Naive thymus-derived CD4-positive, alpha-beta T cell (primary cell): ENCODE measurements at places on chromosomes 13 and 19. TPM values are rescaled to one million over a fixed set of nuclear protein-coding genes. Genes with fewer than 3 reads are reported as not detected.

Gene RNF113B
- total RNA-seq: not detected

GRCh38 chr13:39956036-39956435 lies 300.6 kb downstream of the COG6 start:
- no peak for DNase-seq
- H3K4me1 ChIP-seq: peaks cover 18% of the 10 kb centered on the region
- H3K4me3 ChIP-seq: no peak overlapping the region
- H3K27ac ChIP-seq: no peak overlapping the region
- H3K27me3 ChIP-seq: no peaks in the 10 kb centered on the region
- no peaks in the 10 kb centered on the region for H3K36me3 ChIP-seq

GRCh38 chr19:44660081-44660480 lies 11.2 kb upstream of the CEACAM19 start:
- no peak overlapping the region for H3K4me3 ChIP-seq
- no peak for DNase-seq
- H3K27me3 ChIP-seq: no peaks in the 10 kb centered on the region
- H3K36me3 ChIP-seq: no peaks in the 10 kb centered on the region

- H3K27me3 ChIP-seq: no peaks in the 10 kb centered on the region
- no peaks in the 10 kb centered on the region for H3K4me1 ChIP-seq
- no peak overlapping the region for H3K27ac ChIP-seq
- DNase-seq: no peak
Observed at GRCh38 chr13:100297413-100297812, 208.5 kb downstream of the PCCA start.

Gene IRF3
- 174 and 178 TPM in 2 replicates for total RNA-seq

DNA sequence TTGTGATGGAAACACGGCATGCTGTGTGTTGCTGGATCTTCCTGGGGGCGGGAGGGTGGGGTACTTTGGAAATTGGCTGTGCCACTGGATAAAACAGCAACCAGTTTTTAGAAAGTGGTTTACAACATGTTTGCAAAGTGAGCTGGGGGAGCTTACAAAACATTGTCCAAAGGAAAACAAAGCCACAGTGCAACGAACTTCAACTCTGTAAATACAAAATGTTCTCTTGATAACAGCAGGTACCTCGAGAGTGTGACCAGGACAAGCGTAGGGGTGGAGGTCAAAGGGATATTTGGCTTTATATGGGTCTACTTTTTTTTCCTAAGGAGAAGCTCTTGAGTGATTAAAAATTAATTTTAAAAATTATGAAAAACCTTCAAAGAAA lies 2.5 kb downstream of the IGSF23 start:
- no peak overlapping the region for H3K27ac ChIP-seq
- no peak overlapping the region for H3K4me3 ChIP-seq
- DNase-seq: no peak
- no peaks in the 10 kb centered on the region for H3K27me3 ChIP-seq
- no peaks in the 10 kb centered on the region for H3K4me1 ChIP-seq

Gene CATSPERD
- not detected for total RNA-seq

- H3K36me3 ChIP-seq: peaks cover 54% of the 10 kb centered on the region
- H3K4me1 ChIP-seq: no peaks in the 10 kb centered on the region
- H3K27ac ChIP-seq: no peak overlapping the region
- H3K27me3 ChIP-seq: no peaks in the 10 kb centered on the region
- H3K4me3 ChIP-seq: no peak overlapping the region
Observed at GRCh38 chr19:1373534-1374249, 10.0 kb upstream of the NDUFS7 start.

GRCh38 chr13:113916330-113916815 lies 52.5 kb upstream of the GAS6 start:
- H3K27me3 ChIP-seq: no peaks in the 10 kb centered on the region
- H3K27ac ChIP-seq: no peak overlapping the region
- H3K4me1 ChIP-seq: no peaks in the 10 kb centered on the region
- DNase-seq: no peak
- no peak overlapping the region for H3K4me3 ChIP-seq

DNA sequence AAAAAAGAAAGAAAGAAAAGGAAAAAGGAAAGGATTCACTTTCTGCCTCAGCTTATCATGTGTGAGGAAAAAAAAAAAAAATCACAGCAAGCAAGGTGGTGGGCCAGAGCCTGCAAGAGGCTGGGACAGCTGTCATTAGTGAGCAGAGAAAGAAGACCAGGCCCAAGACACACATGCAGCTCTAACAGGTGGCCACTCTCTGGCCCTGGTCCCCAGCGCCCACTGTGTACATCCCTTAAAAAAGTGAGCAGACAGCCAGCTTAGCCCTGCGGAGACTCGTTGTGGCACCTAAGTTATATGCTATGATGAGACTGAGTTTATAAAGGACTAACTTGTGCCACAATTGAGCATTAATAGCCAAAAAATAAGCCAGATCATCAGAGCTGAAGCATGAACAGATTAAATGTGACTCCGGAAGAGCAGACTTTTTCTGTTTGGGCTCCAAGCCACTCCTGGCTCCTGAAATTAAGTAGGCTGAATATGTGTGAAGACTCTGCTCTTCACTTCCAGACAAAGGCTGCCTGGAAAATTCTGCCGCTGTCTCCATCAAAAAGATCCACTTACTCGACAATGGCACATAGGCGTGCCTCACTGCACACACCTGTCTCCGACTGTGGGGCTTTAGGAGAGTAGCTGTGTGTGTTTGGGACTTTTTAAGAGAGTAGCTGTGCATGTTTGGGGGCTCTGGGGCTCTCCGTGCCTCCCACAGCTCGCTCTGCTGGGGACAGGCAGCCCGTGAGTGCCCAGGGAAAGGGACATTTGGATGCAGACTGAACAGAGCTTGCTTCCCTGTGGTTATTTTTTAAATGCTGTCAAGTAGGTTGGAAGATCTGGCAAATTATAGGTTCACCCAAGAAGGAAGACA lies 55.0 kb downstream of the LATS2 start:
- no peaks in the 10 kb centered on the region for H3K4me1 ChIP-seq
- no peaks in the 10 kb centered on the region for H3K36me3 ChIP-seq
- DNase-seq: no peak
- no peak overlapping the region for H3K27ac ChIP-seq

Gene IRGC
- not detected for total RNA-seq

DNA sequence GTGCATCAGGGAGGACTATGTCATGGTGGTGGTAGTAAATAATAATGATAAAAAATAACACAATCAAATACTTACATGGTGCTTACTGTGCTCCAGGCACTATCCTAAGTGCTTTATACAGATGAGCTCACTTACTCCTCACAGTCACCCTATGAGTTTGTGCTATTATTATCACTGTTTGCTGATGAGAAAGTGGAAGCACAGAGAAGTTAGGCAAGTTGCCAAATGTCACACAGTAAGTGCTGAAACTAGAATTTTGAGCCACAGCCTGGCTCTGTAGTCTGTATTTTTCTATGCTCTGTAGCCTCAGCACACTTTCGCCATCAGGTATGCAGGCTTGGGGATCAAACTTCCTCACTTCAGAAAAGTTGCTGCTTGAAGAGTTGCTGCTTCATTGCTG lies 46.6 kb downstream of the HTR2A start:
- H3K27ac ChIP-seq: no peak overlapping the region
- H3K4me1 ChIP-seq: no peaks in the 10 kb centered on the region
- DNase-seq: no peak
- H3K27me3 ChIP-seq: no peaks in the 10 kb centered on the region
- H3K4me3 ChIP-seq: no peak overlapping the region

DNA sequence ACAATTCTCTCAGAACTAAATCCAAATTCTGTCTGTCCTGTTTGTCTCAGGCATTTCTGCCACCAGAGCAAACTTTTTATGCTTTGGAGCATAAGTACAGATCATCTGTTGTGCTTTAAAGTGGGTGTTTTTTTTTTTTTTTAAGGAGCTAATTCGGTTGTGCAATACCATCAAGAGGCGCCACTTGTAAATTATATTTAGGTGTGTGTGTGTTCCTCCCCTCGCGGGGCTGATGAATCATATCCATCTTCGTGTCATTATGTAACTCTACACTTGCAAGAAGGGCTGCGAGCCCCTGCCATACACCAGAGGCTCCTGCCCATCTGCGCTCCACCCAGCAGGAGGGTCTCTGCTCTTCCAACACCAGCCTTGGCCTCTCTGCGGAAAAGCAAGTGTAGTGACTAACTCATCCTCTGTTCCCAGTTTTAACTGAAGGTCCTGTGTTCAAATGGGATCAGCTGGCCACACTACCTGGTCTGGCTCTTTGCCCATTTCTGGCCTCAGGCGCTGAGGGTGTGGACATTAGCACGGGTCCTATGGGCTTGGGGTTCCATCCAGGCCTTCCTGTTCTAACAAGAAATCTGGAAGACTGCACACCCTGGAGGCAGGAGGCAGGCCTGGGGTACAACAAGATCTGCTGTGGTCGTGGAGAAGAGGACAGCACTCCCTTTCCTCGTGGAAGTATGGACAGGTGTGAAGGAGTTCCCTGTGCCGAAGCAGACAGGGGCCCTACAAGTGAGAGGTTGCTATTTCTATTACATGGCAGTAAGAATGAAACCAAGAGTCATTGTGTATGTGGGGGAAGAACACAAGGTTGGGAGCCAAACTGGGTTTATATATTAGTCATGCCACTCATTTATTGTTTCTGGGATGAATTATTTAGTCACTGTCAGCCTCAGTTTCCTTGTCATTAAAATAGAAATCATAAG lies 96.1 kb upstream of the MBNL2 start:
- no peaks in the 10 kb centered on the region for H3K4me1 ChIP-seq
- no peaks in the 10 kb centered on the region for H3K27me3 ChIP-seq
- no peaks in the 10 kb centered on the region for H3K36me3 ChIP-seq
- no peak overlapping the region for H3K4me3 ChIP-seq
- DNase-seq: no peak

- H3K27ac ChIP-seq: no peak overlapping the region
- H3K4me3 ChIP-seq: no peak overlapping the region
- no peak for DNase-seq
- no peaks in the 10 kb centered on the region for H3K4me1 ChIP-seq
- H3K27me3 ChIP-seq: no peaks in the 10 kb centered on the region
Observed at GRCh38 chr19:49243129-49243528, 81.9 kb downstream of the SLC6A16 start.

DNA sequence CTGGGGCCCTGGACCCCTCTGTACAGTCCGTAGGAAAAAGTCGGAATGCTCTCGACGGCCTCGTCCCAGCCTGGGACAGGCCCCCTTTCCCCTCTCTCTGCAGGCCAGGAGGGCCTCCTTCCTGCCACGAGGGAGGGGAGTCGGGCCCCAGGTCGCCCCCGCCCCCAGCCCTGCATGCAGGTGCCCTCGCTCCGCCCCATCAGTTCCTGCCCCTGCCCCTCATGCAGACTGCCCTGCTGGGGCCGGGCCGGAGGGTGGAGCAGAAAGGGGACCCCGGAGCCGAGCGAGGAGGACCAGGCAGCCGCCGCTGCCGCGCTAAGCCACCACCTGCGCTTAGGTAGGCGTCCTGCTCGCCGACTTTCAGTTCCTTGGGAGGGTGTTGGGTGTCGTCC lies 7.3 kb downstream of the LYL1 start:
- H3K36me3 ChIP-seq: no peaks in the 10 kb centered on the region
- H3K4me1 ChIP-seq: peaks cover 34% of the 10 kb centered on the region
- peak overlapping the region; percentile 42 for H3K27ac ChIP-seq
- H3K4me3 ChIP-seq: no peak overlapping the region

DNA sequence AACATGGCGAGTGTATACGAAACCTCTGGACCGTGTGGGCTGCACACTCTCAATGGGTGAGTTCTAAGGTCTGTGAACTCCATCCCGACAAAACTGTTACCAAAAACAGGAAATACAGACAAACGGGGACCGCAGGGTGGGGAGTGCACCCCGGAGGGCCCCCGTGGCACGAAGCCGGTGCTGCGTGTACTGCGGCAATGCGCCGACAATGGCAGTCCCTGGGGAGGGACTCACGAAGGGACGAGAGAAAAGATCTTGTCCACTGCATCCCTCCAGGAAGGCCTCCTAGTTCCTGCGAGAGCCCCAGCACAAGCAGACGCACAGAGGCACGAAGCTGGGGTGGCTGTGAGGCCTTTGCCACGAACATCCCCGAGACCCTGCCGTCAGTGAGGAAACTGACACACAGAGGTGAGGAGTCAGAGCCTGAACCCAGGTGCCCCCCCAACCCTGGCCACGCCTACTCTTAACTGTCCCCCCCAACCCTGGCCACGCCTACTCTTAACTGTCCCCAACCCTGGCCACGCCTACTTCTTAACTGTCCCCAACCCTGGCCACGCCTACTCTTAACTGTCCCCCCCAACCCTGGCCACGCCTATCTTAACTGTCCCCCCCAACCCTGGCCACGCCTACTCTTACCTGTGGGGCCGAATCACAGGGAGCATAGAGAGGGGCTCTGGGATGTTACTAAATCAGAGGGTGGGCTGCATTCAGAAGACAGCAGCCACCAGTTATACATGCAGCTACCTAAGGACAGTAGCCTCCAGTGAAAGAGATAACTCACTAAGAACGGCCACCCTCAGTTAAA lies 4.2 kb downstream of the MED16 start:
- DNase-seq: no peak
- peaks cover 63% of the 10 kb centered on the region for H3K36me3 ChIP-seq

Gene TTYH1
- total RNA-seq: not detected

DNA sequence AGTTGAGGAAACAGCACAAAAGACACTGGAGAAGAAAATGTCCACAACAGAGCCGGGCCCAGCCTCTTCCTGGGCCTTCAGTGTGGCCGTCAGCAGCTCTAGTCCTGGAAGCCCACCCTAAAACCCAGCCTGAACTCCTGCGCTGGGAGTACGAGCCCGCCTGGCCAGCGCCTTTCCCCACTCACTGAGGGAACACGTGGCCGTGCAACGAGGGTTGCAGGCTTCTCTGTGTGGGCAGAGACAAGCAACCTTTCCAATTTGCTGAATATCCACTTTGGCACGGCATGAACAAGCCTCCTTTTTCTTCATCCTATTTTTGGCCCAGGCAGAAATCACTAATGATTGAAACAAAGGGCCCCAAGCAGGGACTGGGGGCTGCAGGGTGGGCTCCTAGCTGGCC lies 89.2 kb downstream of the CRYL1 start:
- H3K4me3 ChIP-seq: no peak overlapping the region
- H3K27me3 ChIP-seq: no peaks in the 10 kb centered on the region
- no peaks in the 10 kb centered on the region for H3K36me3 ChIP-seq

Gene MARK4
- 21.8 and 28.3 TPM in 2 replicates for total RNA-seq

DNA sequence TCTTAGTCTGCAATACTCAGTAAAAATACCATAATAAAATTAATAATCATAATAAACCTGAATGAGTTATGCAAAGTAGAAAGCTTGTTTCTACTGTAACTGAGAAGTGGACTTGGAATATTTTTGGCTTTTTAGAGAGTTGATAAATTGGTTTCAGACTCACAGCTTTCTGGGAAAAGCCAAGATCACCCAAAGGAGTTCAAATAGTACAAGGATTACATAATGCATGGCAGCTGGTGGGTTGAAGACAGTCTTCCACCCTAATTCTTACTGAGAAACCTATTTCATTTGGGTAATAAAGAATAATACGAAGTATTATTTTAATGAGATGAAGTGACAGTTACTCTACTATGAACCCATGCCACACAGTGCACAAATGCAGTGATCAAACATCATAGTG lies 139.4 kb upstream of the KLF12 start:
- H3K27ac ChIP-seq: no peak overlapping the region
- H3K27me3 ChIP-seq: no peaks in the 10 kb centered on the region
- no peak overlapping the region for H3K4me3 ChIP-seq
- DNase-seq: no peak
- no peaks in the 10 kb centered on the region for H3K4me1 ChIP-seq

Gene DCT
- 0.19 TPM in 1 of 2 replicates, not detected in the other for total RNA-seq

Gene KLHL1
- total RNA-seq: not detected

Gene ZIC5
- not detected for total RNA-seq
